ENCODE measurements at places on chromosomes 5 and 9. TPM values are rescaled to one million over a fixed set of nuclear protein-coding genes. Genes with fewer than 3 reads are reported as not detected.

- no peak for DNase-seq
Measured at GRCh38 chr9:99118782-99119466, 14.0 kb downstream of the TGFBR1 start.

GRCh38 chr5:54760182-54760935 is 225.0 kb downstream of the ESM1 start:
- no peak for DNase-seq

GRCh38 chr5:171614971-171615653 is 170.5 kb upstream of the SMIM23 start:
- no peak for DNase-seq

DNA sequence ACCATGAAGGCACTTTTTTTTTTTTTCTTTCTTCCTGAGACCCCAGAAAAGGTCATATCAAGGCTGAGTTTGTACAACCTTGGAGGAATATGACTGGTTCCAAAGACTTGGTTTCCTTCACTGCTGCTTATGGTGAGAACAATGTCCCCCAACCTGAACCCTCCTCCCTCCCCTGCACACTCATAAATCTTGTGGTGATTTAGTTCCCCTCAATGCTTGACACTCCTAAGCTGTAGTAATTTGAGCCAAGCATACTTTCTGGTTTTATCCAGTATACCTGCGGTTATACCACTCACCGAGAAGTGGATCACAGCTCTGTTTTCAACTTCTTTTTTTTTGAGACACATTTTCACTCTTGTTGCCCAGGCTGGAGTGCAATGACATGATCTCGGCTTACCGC is 149.9 kb upstream of the KLF4 start:
- no peak for DNase-seq

GRCh38 chr9:69157751-69158466 is 16.2 kb upstream of the TJP2 start:
- no peak for DNase-seq

GRCh38 chr9:7313389-7313788 is 486.2 kb downstream of the DMAC1 start:
- DNase-seq, result no peak

DNA sequence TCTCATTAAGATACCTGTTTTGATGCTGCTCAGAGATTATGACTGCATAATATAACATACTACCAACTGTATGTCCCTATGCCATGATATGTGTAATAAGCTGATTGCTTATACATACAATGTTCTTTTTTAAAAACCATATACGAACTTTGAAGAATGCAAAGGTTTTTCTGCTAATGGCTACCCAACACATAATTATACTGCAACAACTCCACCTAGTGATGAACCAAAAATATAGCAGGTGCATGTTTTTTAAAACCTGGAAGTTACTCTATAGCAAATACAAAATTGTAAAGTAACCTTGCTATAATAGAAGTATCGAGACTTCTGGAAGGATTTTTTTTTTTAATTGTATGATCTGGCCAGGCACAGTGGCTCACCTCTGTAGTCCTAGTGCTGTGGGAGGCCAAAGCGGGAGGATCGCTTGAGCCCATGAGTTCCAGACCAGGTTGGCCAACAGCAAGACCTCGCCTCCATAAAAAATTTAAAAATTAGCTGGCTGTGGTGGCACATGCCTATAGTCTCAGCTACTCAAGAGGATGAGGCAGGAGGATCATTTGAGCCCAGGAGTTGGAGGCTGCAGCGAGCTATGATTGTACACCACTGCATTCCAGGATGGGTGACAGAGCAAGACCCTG is 49.1 kb downstream of the HOMER1 start:
- DNase-seq, result no peak

DNA sequence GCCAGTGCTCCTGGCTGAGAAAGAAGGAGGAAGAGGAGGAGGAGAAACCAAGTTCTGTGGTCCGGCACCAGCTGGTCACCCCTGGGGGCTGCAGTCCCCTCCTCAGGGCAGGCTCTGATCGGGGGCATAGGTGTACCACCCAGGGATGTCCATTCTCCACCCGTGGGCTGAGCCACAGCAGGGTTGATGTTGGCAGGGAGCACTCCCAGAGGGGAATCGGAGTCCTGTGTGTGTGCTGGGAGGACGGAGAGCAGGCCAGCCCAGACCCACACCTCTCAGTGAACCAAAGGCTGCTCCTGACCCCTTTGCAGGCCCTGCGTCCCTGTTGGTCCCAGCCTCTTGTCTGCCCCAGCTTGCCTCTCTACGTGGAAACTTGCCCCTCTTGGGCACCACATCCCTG is 4.6 kb upstream of the ADAMTSL2 start:
- no peak for DNase-seq

GRCh38 chr5:149422366-149423048 is 43.4 kb upstream of the IL17B start:
- no peak for DNase-seq

GRCh38 chr5:130689831-130690230 is 475.2 kb downstream of the HINT1 start:
- no peak for DNase-seq

- no peak for DNase-seq
Measured at GRCh38 chr5:15555176-15555575, 55.2 kb downstream of the FBXL7 start.

DNA sequence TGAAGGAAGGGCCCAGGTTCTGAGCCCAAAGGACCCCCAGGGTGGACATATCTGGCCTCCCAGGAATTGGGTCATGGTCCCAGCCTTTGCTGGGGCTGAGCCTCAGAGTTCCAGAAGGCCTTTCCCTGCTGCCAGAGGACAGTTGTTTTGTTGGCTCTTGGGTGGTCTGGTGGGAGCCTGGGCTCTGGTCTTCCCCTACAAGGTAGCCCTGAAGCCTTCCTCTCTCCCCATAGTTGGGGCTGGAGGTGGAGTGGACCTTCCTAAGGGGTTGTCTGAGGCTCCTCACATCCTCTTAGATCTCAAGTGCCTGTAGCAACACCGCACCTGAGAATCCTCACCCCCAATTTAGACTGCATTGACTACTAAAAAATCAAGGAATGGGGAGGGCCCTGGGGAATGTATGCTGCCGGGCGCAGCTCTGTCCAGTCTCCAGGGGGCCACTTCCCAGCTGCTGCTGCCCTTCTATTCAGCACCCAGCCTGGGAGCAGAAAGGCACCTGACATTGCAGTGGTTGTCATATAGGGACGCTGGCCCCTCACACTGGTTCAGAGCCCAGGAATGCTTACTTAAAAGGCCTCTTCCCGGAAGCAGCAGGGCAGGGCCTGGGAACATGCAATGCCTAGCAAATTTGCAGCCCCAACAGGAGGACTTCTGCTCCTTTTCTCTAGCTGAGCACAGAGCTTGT is 66.4 kb downstream of the IL31RA start:
- DNase-seq, result no peak

DNA sequence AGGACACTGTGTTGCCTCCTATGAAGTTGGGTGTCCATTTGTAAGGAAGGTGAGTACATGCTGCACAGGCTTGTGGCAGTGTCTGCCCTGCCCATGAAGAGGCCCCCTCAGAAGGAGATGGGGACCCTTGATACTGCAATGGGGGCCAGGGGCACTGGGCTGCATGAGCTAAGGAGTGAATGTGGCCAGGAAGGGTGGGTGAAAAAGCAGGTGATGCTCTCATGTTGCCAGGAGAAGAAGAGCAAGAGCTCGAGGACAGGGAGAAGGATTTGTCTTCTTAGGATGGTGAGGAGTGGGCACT is 76.1 kb downstream of the NSUN2 start:
- no peak for DNase-seq

The PCDHB4 gene
- polyA plus RNA-seq, result 0.05 TPM

The NTRK2 gene
- 0.08 TPM for polyA plus RNA-seq

The CRB2 gene
- polyA plus RNA-seq, result not detected

The SPINK13 gene
- polyA plus RNA-seq, result not detected

The TERT gene
- polyA plus RNA-seq, result not detected
